Hippocampal formation (tissue), 2 donors: ENCODE measurements at places on chromosomes 6 and 20.

DNA sequence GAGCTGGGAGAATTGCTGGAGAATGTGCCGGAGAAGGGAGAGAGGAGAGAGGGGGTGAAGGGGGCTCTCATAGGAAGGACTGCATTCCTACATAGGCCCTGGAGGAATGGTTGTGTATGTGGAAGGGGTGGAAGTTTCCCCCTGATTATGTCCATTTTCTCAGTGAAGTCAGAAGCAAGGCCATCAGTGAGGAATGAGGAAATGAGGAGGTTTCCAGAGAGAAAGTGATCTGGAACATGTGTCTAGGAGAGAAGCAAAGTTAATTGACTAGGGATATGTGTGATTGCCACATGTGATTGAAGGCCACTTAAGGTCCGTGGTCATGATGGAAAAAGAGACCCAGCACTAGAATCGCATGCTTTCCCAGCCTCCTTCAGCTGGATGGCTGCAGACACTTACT is 42.3 kb downstream of the TBPL1 start:
- no peak for DNase-seq

GRCh38 chr6:7502743-7503142 is 38.7 kb upstream of the DSP start:
- DNase-seq = no peak

DNA sequence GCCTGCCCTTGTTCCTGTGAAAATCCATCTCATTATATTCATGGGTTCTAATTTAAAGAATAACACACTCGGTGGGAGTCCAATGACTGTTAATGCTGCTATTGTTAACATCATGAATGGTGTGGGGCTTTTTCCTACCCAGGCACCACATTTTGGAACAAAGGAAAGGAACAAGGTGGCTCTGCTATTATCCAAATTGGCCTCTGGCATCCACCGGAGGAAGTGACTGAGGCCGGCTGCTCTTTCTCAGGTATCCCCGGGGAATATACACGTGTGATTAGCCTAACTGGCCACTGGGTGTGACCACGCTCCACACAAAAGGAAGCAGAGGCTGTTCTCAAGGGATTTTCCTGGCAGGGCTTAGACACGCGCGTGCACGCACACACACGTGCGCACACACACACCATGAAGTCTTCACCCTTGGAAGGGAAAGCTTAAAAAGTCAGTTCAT is 601.2 kb upstream of the ARID1B start:
- DNase-seq = no peak

- no peak for DNase-seq
Observed at GRCh38 chr6:45710304-45710821, 305.3 kb downstream of the CLIC5 start.

- no peak for DNase-seq
Observed at GRCh38 chr20:62048821-62049291, 16.8 kb downstream of the TAF4 start.

- no peak for DNase-seq
Observed at GRCh38 chr20:37128803-37129202, 33.0 kb upstream of the RBL1 start.
